ENCODE measurements at places on chromosomes 16 and 17. TPM values are rescaled to one million over a fixed set of nuclear protein-coding genes. Genes with fewer than 3 reads are reported as not detected.

GRCh38 chr16:72977127-72977526 is 70.8 kb downstream of the ZFHX3 start:
- DNase-seq: no peak

- DNase-seq: no peak
Observed at GRCh38 chr17:78498848-78499247, 78.3 kb downstream of the DNAH17 start.

GRCh38 chr16:2860826-2861567 is 3.0 kb upstream of the PRSS22 start:
- DNase-seq: no peak

METTL16 gene
- total RNA-seq: 12.6 TPM

- no peak for DNase-seq
Observed at GRCh38 chr16:78292844-78293380, 193.5 kb downstream of the WWOX start.

FN3KRP gene
- 8.9 TPM for total RNA-seq

DNA sequence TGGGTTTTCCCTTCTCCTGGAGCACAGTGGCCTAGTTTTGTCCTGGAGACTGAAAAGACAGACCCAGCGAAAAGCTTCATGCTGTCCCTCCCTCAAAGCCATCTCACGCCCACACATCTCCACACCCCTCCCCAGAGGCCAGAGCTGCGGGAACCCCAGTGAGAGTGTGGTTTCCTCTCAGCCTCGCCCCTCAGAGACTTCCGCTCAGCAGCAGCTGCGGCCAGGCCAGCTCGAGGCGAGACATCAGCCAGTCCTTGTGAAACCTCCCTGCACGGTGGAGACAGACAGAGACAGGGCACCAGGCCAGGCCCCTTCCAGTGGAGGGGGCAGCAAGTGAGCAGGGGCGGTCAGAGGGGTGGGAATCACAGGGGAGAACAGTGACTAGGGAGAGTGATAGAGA is 77.0 kb upstream of the TNRC6C start:
- no peak for DNase-seq

DNA sequence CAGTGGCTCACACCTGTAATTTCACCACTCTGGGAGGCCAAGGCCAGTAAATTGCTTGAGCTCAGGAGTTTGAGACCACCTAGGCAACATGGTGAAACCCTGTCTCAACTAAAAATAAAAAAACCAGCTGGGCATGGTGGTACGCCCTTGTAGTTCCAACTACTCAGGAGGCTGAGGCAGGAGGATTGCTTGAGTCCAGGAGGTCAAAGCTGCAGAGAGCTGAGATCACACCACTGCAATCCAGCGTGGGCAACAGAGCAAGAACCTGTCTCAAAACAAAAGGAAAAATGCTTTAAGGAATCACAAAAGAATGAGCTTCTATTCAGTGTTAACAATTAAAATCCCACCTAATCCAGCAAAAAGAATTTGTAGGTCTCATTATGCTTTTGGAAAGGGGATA is 5.9 kb downstream of the PRR11 start:
- DNase-seq: no peak

ALOX15B gene
- 3.8 TPM for total RNA-seq

DNA sequence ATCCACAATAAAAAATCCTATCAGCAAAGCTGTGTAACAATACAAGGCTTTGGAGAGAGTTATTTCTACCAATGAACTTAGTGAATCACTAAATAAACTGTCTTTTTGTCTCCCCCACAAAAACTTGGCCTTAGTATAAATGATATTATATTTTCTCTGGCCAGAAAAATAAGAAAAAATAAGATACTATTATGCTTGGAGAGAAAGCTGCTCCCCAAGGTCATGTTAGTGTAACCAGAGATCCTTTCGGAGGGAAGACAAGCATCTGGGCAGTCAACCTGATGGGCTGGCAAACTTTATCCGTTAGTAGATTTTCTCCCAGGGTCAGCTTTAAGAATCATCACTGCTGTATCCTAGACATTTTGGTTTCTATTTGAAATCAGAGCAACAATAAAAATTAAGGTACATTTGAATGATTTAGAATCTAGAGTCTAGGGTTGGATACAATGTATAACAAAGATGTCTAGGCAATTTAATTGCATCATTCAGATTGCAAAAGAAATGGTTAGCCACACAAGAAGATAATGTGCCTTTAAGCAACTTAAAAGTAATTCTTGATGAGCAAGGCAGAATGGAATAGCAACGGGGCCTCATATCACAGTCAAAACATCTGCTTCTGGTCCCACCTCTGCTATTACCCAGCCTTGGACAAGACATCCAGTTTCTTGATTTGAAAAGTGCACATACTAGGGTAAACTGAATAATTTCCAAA is 280.4 kb downstream of the SLC39A11 start:
- no peak for DNase-seq

KRT33B gene
- total RNA-seq: not detected
